Type B pancreatic cell (in vitro differentiated cells): ENCODE measurements at places on chromosomes 6 and 20. TPM values are rescaled to one million over a fixed set of nuclear protein-coding genes. Genes with fewer than 3 reads are reported as not detected.

GRCh38 chr20:366041-366718 is 14.4 kb upstream of the TRIB3 start:
- no peak for DNase-seq

The SDCBP2 gene
- 4.9 and 7.4 TPM in 2 replicates for total RNA-seq

- no peak for DNase-seq
Measured at GRCh38 chr6:25354078-25354932, 75.1 kb downstream of the CARMIL1 start.

DNA sequence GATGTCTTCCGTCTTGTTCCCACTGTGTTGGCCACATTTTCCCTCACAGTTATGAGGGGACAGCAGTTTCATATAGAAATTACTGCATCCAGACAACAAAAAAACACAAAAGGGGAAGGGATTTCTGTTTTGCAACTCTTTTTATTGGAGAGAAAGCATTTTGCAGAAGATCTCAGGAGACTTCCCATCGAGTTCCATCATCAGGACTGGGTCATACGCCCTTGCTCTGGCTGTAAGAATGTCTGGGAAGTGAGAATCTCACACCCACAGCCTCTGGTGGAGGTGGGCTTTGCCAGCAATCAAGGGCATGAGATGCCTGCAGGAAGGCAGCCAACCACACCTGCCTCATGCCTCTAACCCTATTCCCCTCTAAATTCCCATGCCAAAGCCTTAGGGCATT is 5.8 kb upstream of the IGF2R start:
- no peak for DNase-seq

The ENPP4 gene
- total RNA-seq: 4.9 and 7.4 TPM in 2 replicates

The MYB gene
- 4.7 and 4.9 TPM in 2 replicates for total RNA-seq

DNA sequence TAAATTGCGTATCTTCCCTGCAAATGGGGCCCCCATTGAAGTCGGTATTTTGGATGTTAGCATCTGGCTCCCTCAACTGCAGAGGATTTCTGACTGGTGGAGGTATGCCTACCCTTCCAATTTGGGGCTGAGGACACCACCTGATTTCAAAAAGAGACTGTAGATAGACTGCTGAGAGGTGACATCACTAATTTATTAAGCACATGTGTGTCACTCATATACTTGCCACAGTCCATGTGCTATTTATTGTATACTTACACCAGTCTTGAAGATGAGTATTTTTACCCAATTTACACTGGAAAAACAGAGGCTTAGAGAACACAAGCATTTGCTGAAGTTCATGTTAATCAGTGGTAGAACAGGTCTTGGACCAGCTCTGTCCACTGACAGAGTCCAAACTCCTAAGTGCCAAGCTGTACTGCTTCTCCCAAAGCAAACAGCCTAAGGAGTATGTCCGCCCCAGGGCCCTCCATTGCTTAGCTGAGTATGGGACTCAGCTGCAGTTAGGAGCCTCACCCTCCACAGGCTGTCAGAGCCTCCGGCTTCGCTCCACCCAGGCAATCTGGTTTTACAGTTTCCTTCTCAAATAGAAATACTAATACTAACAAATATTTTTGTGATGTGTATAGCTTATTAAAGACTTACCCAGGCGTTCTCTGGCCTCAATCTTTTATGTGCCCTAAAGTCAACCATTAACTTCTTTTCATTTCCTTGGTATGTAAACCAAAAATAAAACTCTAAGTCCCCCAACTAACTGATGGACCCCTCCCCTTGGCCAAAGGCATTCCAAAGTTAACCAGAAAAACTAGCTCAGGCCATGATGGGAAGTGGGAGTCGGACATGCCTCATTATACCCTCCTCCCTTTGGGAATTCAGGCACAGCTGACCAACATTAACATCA is 17.5 kb downstream of the RIN2 start:
- no peak for DNase-seq

The PLCB4 gene
- 8.7 and 21.2 TPM in 2 replicates for total RNA-seq

DNA sequence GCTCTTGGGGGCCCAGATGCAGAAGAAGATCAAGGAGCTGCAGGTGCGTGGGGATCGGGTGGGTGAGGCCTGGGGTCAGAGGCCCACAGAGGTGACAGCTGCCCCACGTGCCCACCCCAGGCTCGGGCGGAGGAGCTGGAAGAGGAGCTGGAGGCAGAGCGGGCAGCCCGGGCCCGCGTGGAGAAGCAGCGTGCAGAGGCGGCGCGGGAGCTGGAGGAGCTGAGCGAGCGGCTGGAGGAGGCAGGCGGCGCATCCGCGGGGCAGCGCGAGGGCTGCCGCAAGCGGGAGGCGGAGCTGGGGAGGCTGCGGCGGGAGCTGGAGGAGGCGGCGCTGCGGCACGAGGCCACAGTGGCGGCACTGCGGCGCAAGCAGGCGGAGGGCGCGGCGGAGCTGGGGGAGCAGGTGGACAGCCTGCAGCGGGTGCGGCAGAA is 41.5 kb downstream of the MYH7B start:
- no peak for DNase-seq

The AVP gene
- not detected in 2 replicates for total RNA-seq

- no peak for DNase-seq
Measured at GRCh38 chr6:102918161-102918560, 1524.7 kb downstream of the GRIK2 start.

GRCh38 chr20:48288930-48289507 is 503.7 kb upstream of the SULF2 start:
- DNase-seq: no peak

DNA sequence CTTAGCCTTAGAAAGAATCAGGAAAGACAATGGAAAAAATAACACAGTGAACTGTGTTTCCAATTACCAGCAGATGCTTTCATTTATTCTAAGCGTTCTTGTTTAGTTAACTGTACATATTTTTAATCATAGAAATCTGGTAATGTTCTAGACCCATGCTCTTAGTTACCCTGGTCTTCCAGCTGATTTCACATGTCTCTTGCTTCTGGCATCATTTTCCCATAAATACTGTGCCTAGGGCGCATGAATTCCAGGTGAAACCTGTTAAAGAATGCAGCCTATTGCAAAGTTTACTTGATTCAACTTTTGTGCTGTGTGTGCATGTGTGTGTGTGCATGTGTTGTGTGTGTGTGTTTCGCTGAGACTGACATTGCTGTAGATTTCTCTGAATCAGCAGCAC is 178.6 kb downstream of the PDE7B start:
- DNase-seq: no peak

DNA sequence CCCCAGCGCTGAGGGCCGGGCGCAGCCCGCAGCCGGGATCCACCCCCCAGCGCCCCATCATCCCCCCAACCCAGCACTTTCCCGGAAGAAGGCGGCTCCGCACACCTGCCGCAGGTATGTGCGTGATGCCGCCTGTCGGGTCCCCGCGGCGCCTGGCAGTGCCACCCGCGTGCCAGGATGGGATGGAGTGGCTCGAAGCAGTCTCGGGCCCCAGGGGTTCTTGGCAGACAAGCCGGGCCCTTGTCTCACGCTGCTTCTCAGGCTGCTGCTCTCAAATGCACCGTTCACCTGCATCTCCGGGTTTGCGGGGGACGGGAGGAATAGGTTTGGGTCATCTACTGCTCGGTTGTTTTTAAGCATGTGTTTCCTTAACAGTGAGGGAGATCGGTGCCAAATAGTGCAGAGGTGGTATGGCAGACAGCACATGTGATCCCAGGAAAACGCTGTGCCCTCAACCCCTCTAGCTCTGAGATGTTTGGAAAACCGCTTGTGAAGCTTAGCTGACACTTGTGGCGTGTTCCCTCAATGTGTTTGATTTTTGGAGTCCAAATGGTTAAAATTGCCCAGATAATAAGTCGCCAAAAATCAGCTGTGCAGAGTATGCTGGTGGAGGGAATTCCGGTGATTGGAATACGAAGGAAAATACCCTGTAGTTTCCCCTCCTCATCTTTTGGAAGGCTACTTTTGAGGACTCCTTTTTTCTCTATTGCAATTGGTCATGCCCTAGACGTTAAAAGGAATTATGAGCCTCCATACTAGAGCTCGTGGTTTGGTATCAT is 926 bp downstream of the MYLIP start:
- DNase-seq: no peak

The PLTP gene
- 40.7 and 96.5 TPM in 2 replicates for total RNA-seq

The ZBTB12 gene
- total RNA-seq: 8.2 and 37.7 TPM in 2 replicates

The UNC5CL gene
- 3.1 and 5.1 TPM in 2 replicates for total RNA-seq

DNA sequence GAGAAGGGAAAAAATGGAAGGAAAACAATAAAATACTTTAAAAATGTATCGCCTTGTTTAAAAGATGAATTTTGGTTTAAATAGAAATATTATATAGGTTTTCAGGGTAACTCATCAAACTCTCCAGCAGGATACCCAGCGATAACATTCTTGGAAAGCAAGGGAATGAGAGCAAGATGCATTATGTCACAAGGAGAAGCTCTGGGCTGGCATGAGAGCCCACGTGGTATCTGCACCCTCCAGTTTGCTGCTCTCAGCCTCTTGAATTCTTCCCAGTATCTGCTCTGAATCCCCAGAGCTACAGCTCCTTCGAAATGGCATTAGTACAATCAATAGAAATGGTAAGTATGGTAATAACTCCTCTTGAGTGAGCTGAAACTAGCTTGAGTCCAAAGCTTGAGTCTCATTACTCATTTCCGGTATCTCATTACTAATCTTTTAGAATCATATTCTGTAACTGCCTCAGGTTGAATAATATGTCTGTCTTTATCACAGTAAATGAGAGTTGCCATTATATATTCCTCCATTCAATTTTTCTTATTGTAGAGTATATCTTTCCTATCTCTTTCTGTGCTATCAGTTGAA is 4.9 kb upstream of the TMEM242 start:
- no peak for DNase-seq

DNA sequence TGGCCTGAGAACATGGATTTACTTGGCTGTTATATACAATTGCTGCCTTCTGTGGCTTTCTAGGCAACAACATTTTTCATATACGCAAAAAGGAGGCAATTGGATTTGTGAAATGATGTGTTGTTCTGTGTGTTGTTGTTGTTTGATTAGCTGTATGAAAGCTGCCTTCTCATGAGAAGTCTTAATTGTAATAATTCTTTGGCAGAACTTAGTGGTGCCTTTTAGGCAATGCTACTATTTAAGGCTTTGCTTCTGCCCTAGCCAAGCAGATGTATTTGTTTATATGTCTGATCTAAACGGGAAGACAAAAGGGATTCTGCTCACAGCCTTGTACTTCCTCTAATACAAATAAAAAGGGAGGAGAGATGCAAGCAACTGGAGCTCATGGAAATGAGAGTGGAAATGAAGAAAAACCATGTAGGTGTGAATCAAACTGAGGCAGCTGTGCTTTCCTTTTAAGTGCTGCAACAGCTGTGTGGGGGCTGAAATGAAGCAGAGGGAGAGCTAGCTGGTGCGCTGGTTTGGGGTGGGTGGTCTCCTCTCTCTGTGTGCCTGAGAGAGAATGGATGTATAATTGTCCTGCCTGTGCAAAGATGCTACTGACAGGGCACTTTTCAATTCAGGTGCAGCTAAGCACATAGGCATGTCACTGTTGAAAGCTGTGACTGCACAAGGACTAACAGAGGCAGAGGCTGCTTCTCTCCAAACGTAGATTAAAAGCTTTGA is 386.9 kb upstream of the MAN1A1 start:
- no peak for DNase-seq

DNA sequence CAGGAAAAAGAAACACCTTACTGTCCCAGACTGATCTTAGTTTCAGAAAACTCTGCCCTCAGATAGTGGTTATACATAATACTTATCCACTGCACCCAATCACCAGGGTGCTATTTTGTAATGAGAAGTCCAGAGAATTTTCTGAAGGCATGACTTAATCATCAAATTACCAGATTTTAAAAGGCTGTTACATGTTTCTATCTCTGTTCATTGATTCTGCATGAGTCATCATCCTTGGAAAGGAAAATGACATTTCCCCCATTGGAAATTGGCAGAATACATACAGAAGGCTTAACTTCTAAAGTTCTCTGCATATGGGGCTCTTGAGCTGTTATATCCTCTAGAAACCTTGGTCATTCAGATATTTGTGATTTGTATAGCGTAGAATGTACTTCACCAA is 587.9 kb upstream of the FLRT3 start:
- no peak for DNase-seq

The KLC4 gene
- 33.2 and 36.4 TPM in 2 replicates for total RNA-seq

DNA sequence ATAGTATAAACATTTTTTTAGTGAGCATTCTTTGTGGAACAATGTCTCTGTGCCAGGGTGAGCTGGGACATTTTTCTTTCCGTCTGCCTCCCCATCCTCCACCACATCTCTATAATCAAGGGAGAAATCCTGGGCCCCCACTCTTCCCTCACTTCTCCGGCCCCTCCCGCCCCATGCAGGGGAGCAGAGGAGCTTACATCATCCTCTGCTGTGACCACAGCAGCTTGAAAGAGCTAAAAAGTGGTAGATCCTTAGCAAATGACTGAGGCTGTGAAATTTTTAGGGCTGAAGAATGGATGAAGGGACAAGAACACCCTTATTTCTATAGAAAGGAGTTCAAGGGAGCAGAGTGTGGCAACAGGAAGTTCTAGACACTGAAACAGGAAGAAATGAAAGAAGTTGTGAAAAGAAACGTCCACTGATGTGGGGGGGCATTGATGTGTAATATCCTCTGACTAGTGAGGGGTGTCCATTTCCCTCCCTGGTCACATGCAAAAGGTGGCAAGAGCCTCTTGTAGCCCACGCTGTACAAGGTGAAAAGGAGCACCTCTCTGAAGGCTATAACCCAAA is 380.3 kb upstream of the JARID2 start:
- no peak for DNase-seq

DNA sequence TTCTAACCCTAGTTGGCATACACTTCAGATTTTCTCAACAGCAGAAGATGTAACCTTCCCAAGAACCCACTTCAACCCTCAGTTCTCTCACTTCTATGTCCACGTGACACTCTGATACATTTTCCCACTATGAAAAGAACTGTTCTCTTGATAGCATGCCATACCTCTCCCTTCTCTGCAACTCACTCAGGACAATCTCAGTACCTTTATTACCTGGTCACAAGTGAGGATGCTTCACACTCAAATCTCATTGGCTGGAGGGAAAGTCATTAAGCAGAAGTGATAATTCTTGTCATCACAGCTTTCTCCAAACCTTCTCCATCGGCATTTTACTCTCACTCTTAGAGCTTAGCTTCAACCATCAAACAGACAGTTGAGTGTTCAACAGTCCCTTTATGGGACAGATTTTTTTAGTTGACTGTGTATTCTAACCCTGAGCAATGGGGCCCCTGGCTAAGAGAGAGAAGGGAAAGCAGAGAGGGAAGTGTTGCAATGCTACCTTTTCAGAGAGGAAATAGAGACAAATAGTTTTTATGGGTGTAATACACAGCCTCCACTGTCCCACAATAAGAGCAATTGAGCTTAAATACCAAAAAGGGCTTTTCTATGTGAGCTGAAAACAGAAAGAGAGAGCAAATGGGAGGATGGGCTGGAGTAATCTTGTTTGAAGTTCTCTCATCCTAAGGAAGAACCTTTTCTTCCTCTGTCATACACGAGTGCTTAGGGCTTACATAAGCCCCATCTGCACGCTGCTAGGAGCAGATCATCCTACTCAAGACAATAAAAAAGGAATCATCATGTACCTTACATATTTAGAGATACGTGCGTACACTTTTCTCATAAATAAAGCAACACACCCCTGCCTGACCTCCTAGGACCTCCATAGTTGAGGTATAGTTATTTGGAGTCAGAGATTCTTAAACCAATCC is 16.0 kb downstream of the HLA-DPA1 start:
- no peak for DNase-seq

The FLRT3 gene
- total RNA-seq: 59.3 and 75.7 TPM in 2 replicates
